ENCODE measurements at places on chromosomes 6 and 20.

DNA sequence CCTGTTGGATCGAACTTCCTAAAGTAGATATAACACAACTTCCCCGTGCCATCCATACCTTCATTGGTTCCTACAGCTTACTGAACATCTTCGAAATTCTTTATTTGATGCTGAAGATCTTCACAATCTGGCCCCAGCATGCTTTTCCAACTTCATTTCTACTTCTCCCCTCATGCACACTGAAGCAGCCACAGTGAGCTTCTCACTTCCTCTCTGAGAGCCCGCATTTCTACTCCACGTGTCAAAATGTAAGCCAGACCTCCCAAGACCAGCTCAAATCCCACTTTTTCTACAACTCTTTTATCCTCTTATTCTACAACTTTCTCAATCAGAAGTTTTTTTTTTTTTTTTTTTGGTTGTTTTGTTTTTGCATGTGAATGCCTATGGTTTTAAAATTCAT, 254.7 kb downstream of the GMPR start:
- DNase-seq, result peak; percentile 12

DNA sequence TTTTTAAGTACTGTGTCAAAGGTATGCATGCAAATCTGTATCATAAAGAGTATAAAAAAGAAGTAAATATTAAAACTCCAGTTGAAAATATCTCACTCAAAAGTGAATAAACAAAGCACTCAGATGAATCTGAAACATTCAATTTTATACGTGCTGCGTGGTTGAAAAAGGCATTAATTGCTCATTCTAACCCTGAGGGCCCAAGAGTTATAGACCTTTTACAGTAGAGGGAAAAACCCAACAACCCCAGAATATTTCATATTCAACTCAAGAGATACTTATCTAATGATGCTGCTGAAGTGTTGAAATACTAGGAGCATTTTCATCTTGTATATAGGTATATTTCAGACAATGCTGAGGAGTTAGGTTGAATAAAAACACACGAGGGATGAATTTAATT, 862.8 kb upstream of the CITED2 start:
- DNase-seq, result no peak

GRCh38 chr20:58709703-58710039, 17.1 kb downstream of the NPEPL1 start:
- no peak for DNase-seq

DNA sequence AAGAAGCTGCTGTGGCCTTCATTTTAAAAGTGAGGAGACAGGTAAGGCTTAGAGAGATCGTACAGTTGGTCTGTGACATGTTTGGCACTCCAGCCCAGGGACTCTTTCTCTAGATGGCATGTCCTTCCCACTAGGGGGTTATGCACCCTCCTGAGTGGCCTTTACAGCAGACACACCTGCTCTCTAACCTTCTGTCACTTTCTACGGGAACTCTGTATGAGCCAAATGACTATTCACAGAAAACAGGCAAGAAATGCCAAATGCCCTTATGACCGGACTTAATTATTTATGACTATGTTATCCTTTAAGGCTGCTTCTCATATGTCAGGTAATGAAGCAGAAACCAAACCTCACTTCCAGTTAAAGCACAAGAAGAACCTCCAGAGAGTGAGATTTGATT, 91.2 kb downstream of the MAP3K5 start:
- no peak for DNase-seq

DNA sequence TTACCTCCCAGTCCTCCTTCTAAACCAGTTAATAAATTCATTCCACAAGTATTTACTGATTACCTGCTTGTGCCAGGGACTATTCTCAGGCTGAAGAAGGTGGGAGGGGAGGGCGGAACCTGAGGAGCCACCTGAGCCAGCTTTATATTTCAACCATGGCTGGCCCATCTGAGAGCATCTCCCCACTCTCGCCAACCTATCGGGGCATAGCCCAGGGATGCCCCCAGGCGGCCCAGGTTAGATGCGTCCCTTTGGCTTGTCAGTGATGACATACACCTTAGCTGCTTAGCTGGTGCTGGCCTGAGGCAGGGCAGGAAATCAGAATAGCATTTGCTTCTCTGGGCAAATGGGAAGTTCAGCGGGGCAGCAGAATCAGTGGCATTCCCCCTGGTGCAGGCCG, 4.9 kb upstream of the AAR2 start:
- DNase-seq, result no peak

DNA sequence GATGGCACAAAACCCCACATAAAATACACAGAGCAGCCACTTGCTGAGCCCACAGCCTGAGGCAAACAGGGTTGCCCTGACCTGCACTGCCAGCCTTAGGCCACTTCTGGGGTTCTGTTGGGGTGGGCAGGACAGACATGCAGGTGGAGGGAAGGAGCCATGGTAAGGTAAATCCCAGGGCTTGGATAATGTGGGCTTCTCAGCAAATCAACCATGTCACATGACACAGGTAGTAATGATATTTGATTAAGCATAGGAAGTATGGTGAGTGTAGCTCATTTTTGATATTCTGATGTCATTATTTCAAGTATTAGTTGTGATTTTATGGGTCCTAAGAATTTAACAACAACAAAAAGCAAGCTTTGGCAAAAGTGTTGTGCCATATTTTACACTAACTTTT, 124.6 kb downstream of the FOXA2 start:
- no peak for DNase-seq

DNA sequence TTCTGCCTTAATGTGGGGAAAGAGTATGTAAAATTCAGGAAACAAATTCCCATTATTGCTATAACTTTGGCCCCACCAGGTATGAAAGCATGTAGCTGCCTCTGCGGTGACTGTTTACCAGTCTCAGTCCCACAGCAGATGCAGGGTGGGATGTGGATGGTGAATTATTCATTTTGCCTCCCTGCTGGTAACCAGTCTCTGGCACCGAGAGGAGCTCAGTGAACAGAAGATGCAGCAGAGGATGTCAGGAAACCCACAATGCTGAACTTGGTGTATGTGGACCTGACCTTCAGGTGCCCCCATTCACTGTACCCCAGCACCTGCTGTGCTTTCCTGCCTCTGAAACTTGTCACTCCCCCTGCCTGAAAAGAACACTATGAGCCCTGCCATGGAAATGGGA, 8.8 kb upstream of the METTL24 start:
- DNase-seq, result no peak

DNA sequence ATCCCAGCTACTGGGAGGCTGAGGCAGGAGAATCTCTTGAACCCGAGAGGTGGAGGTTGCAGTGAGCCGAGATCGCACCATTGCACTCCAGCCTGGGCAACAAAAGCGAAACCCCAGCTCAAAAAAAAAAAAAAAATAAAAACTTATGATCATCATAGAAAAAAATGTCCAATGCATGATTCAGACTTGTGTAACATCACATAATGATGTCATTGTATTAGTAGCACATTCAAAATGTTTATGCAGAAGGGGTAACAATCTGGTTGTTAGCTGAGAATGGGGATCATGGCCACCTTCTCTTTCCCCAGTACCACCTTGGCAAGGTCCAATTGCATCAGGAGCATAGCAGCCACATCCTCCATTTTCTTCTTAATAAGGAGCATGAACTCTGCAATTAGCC, 137.6 kb upstream of the MARCKS start:
- DNase-seq, result no peak

GRCh38 chr20:49797344-49797615, 15.3 kb upstream of the SLC9A8 start:
- no peak for DNase-seq

DNA sequence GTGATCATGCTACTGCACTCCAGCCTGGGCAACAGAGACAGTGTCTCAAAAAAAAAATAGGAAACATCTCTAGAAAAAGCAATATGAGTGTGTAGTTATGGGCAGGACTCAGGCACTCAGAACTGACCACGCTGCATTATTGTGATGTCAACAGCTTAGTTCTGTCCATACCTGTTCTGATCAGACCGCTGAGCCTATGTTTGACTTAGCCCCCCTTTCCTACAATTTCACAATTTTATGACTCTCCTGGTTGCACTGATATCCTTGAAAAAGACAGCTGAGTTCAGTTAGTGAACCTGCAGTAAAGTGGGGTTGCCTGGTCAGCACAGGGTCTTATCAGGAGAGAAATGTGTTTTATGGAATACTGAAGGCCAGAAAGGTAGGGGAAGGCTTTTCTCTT, 37.8 kb upstream of the PRDM1 start:
- no peak for DNase-seq

DNA sequence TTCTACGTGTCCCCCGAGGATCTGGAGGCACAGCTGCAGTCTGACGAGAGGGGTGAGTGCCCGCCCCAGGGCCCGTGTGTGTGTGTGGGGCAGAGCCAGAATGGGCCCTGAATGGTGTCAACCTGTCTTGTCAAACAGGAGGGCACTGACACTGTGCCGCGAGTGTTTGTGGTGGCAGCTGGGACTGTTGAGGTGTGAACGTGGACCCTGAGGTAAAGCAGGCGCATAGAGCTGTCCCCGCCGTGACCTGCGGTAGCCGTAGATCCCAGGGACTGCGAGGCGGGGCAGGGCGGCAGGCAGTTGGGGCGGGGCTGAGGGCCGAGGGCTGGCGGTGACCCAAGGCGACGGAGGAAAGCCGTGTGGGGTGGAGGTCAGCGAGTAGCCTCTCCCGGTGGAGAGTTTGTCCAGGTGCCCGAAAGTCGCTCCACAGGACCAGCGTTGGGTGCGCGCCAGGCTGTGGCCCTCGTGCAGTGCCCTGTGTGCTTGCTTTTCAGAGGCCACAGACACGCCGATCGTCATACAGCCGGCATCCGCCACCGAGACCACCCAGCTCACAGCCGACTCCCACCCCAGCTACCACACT, 25.2 kb downstream of the UCKL1 start:
- DNase-seq, result no peak

DNA sequence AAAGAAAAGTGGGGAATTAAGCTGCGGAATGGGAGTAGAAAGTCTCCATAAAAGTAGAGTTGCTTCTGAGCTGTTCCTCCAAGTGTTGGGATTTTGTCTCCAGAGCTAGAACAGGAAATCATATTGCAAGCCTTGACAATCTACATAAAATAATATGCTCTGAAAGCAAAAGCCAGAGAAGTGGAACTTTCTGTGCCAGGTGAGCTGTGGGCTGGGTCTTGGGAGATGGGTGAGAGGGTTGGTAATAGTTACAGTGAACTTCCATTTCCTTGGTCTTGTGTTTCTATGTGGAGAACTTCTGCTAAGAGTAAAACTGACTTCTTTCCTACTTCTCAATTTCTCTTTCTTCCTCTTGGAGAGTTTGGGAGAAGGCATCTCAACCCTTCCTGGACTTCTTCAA, 6.3 kb upstream of the HMGN4 start:
- no peak for DNase-seq

GRCh38 chr6:12111363-12111670, 99.2 kb downstream of the HIVEP1 start:
- DNase-seq, result no peak

DNA sequence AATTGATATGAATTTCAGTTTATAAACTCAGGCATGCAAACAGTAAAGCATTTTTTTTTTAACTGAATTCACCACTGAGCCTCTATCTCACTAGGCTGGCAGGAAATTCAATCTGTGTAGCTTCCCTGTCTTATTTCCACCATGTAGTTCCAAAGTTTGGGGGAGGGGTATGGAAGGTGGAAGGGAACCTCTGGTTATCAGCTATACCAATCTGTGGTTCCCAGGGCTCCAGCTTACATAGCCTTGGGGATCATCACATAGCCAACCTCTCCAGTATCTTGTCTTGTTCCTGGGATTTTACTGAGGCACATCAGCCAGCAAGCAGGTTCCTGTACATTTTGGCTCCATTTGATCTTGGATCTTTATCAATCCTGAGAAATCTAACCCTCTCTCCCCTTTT, 15.6 kb downstream of the RAD21L1 start:
- DNase-seq, result no peak

- no peak for DNase-seq
Measured at GRCh38 chr6:20314866-20315845, 86.5 kb upstream of the E2F3 start.

DNA sequence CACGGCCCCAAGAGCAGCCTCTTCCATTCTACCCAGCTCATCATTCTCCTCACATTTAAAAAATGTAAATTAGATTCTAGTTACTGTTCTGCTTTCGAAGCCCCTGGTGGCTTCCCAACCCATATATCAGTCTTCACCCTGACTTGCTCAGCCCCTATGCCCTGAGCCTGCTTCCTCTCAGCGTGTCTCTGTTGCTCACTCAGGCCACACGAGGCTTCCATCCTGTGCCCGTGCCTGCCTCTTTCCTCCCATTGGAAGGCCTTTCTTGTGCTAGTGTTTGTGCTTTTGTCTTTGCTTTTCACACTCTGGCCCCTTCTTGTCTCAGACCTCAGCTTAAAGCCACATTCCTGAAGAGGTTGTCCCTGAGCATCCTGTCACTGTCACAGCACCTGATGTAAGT, 78.1 kb downstream of the AFDN start:
- DNase-seq, result no peak

DNA sequence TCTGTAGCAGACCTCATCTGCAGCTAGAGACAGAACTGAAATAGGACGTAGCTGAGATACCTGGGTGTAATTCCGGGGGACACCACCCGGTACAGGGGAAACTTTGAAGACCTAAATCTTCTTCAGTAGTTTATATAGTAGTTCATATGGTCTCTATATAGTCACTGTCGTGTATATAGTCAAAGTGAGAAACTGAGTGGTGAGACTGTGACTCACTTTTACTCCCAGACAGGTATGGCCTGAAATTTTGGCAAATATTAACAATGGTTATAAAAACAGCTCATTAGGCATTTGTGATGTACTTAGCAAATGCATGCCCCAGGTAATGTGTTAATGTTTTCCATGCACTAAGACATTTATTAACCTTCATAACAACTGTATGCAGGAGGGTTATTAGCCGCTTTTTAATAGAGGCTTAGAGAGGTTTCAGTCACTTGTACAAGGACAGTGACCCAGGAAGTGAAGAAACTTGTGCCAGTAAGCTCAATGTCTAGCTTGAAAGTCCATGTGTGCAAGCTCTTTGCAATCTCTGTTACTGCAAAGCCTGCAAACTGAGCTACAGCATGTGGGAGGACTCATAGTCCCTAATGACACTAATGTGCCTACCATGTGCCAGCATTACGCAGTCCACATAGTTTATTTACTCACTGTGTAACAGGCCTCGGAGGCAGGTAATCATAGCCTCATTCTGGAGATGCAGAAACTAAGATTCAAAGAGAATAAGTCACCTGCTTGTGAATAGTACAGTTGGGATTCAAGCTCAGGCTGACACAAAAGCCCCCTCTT, 165.4 kb upstream of the CHD6 start:
- DNase-seq, result no peak

Data from KBM-7 (cell line).